ENCODE measurements at places on chromosomes 5 and 9.

- DNase-seq, result no peak
Measured at GRCh38 chr5:149740866-149741459, 10.9 kb downstream of the PPARGC1B start.

DNA sequence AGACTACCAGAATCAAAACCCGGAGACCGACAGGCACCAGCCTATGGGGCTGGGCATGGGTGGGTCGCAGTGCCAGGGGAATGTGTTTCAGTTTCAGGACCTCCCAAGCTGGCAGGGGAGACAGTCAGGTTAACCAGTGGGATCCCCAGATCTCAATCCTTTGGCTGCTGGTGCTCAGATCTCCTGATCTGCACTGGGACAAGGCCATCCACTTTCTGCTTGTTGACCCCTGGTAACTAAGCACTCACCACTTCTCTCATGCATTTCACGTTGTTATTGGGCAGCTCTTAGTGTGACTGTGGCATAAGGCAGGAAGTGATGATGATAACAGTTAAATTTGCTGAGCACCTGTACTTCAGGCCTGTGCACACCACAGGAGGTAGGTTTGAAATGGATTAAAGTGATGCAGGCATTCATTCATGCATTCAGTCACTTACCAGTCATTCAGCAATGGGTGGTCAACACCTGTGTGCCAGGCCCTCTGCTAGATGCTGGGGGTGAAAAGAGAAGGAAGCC lies 42.1 kb upstream of the STXBP1 start:
- no peak for DNase-seq

- DNase-seq, result no peak
Measured at GRCh38 chr9:114088571-114089170, 10.4 kb downstream of the KIF12 start.

- no peak for DNase-seq
Measured at GRCh38 chr5:143066556-143067281, 296.5 kb downstream of the ARHGAP26 start.

- DNase-seq, result no peak
Measured at GRCh38 chr5:150553402-150553801, 45.5 kb downstream of the NDST1 start.

GRCh38 chr9:118276784-118277183 lies 572.6 kb downstream of the TLR4 start:
- DNase-seq, result no peak
